Activated CD4-positive, alpha-beta T cell treated with anti-CD3 and anti-CD28 coated beads for 48 hours (primary cell): ENCODE measurements at places on chromosomes 4 and X.

- DNase-seq, result no peak
These were observed 35.8 kb downstream of the CHRDL1 start for GRCh38 chrX:110759785-110760184.

- no peak for DNase-seq
These were observed 1624.7 kb downstream of the ARAP2 start for GRCh38 chr4:34619531-34620162.

DNA sequence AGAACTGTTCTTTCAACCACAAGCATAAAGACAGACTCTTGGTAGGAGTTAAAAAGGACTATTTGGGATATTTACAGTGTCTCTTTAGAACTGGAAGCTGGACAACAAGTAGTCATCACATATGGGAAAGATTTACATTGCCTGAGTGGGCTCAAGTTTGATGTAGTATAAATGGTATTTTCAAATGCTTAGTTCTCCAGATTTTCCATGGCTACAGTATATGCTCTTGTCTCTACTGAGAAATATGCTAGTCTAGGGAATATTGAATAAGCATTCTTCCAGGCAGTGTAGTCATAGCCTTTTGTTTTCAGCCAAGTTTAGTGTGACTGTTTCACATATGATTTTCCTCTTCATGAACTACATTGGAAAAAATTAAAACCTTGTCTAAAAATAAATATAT, 315.6 kb downstream of the ARHGAP24 start:
- DNase-seq, result no peak

GRCh38 chr4:180217070-180217469, 2026.1 kb upstream of the TENM3 start:
- no peak for DNase-seq

- no peak for DNase-seq
These were observed 67.4 kb upstream of the GBA3 start for GRCh38 chr4:22625311-22625710.
